ENCODE measurements at places on chromosomes 5 and 9. TPM values are rescaled to one million over a fixed set of nuclear protein-coding genes. Genes with fewer than 3 reads are reported as not detected.

GRIN3A gene
- total RNA-seq, result under 0.01 TPM

OLFM1 gene
- total RNA-seq, result 10.7 TPM

GABRA1 gene
- not detected for total RNA-seq

DDX41 gene
- total RNA-seq, result 48.2 TPM

TMC1 gene
- total RNA-seq, result 0.39 TPM

NMRK1 gene
- 18.9 TPM for total RNA-seq

PDE6A gene
- total RNA-seq, result not detected
